Endodermal cell (in vitro differentiated cells): ENCODE measurements at places on chromosomes 7 and 10.

DNA sequence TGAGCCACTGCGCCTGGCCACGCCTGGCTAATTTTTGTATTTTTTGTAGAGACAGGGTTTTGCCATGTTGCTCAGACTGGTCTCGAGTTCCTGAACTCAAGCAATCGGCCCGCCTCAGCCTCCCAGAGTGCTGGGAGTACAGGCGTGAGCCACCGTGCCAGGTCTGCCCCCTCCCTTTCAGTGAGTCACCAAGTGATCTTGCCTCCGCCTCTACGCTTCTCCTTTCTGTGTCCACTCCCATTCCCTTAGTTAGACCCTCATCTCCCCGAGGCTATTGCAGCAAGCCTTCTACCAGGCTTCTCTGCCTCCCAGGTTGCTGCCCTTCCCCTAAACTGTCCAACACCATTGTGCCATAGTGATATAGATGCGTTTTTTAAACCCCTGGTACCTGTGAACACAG, 32.9 kb downstream of the CDC123 start:
- DNase-seq: no peak

GRCh38 chr7:32385316-32385956, 104.7 kb downstream of the LSM5 start:
- DNase-seq: no peak

GRCh38 chr10:62081341-62082270, 180.1 kb downstream of the ARID5B start:
- no peak for DNase-seq

- no peak for DNase-seq
Observed at GRCh38 chr10:6019010-6019782, 41.9 kb upstream of the IL15RA start.

DNA sequence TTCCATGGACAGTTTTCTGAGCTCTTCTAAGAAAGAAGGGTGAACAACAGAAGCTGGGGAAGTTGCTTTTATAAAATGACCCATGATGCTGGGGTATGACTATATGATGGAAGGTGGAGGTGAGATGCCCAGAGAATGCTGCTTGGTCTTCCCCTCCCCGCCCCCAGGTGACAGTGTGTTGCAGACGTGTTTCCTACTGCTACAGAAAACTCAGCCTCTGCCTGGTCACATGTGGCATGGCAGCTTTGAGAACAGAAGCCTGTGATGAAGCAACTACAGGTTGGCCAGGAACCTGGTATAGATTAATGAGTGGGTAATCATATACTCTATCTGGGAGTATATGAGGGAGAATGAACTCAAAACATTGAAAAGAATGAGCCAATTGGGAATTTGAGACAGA, 67.1 kb downstream of the MTURN start:
- DNase-seq: no peak

GRCh38 chr10:119309423-119309770, 102.0 kb downstream of the GRK5 start:
- DNase-seq: no peak

DNA sequence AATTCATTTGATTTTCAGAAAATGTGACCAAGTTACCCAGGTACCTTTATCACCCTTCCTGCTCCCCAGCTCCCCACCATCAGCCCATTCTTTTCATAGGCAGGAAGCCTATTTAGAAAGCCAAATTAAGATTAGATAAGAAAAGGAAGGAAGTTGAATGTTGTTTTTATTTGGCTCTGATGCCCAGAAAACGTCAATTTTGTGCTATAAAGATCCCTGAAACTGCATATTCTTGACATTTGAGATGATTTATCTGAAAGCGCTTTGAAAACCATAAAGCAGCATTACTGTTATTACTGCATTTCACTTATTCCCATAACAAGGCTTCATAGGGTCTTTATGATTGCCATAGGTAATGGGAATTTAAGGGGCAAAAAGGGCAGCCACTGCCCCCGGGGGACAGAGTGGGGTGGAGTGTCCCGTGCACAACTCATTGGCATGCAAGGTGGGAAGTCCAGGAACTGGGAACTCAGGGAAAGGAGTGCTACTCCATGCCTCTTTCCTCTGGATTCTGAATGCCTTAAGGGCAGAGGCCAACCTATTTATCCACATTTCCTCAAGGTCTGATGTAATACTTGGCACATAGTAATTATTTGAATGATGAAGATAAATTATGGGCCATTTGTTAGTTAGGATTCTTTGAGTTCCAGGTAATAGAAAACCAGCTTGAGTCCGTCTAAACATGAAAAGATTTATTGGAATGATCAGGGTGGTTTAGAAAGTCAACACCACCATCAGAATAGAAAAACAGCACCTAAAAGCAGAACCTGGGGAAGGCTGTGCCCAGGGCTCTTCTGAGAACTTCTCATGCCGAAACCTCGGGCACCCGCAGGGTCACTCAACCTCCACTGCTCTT, 100.6 kb upstream of the ELMO1 start:
- no peak for DNase-seq
